ENCODE measurements at places on chromosomes 3 and 15.

DNA sequence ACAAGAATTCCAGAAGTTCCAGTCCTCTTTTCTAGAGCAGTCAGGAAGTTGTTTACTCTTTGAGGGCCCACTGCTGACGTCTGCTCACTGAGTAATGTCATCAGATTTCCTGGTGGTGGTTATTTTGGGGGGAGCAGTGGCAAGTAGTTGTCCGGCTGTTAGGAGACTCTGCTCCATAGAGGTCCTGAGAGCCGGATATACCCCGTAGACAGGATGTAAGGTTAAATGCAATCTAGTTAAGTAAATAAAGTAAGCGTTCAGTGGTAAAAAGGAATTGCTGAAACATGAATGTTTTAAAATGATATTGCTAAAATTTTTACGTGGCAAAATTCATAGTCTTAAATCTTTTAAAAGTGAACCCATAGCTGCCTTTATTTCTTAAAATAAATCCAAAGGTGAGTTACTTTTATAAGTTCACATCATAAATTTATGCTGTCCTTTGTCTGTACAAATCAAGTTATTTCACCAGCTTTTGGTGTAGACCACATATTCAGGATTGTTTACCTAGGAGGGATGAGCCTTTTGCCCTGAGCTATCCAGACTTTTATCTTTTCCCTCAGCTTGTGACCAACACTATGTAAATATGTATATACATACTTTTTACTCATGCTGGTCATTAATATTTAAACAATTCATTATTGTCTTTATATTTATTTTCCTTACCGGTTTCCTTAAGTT, 65.8 kb downstream of the PDE8A start:
- no peak for DNase-seq

DNA sequence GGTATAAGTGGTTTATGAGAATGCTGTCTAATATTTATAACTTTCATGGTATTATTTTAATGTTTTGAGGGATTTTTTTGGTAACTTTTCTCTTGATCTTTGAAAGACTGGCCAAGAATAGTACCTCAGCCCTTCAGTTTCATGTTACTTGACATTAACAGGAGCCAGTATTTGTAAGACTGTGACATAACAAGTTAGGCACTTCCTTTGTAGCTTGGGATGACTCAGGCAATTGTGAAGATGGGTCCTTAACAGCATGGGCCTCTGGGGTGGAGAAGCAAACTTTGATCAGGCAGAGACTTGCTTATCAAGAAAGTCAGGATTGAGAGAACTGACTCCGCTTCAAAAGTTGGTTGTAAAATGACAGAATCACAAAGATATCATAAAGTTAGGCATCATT, 9.5 kb downstream of the LRRC49 start:
- peak; percentile 54 for DNase-seq

DNA sequence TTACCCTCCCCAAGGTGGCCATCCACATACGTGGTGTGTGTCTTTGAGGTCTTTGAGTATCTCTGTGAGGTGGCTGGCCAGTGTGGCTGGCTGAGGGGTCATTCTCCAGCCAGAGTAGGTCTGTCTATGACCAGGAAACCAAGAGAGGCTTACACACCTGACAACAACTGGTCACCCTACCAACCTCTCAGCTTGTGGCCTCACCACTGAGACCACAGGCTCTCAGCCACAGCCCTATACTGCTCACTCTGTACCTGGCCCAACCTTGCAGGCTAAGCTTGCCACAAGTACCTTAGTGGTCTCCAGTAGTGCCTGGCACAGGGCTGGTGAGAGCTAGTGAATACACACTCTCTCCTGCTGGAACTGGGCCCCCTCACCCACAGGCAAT, 5.1 kb downstream of the HEMK1 start:
- no peak for DNase-seq

DNA sequence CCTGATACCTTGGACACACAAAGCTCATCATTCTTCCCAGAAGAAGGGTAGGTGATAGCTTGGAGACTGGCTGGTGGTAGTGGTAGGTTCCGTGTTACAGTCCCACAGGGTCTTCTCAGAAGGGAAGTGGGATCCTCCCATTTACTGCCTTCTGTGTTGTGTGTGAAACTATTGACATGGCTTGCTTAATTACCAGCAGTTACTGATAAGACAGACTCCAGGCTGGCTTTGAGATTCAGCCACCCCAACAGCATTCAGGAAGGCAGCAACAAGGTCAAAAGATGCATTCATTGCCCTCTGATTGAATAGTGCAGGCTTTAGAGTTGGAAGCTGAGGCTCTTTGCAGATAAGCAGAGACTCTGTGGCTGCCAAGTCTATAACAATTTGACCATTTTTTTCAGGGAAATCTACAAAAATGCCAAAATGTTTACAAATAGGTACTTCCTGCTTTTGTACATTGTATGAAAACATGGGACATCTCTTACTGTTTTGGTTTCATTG, 7.7 kb downstream of the ARNT2 start:
- no peak for DNase-seq

- DNase-seq = peak; percentile 54
Observed at GRCh38 chr3:58418227-58418626, 15.4 kb downstream of the PDHB start.

DNA sequence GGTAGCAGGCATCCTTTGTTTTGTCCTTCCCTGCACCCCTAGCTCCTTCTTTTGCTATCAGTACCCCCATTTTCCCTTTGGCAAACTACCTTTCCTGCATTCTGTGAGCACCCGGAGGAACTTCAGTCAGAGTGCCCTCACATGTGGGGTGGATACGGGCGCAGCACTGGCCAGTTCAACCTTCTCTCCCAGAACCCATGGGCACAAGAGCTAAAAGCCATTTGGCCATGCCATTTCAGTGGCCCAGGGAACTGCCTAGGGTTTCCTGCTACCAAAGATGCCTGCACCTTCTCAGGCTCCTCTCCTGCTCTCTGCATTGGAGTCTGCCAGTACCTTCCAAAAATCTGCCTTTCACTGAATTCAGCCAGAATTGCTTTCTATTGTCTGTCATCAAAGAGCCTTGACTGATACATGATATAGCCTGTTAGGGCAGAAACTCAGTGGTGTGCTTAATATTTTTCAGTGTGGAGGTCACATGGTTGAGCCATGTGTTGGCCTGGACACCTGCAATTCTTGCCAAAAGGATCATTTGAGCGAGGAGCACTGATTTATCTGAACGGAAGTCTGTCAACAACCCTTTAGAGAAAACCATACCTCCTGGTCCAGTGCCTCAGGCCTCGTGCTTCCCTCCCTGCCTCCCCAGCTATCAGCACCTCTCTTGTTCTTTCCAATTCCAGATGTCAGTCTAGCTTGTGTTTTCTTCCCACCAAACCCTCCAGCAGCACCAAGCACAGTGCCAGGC, 27.0 kb upstream of the HHATL start:
- DNase-seq = no peak

- peak; percentile 25 for DNase-seq
Observed at GRCh38 chr15:99413955-99414754, 151.6 kb upstream of the MEF2A start.

- DNase-seq = no peak
Observed at GRCh38 chr3:73449774-73450173, 175.0 kb downstream of the PDZRN3 start.

DNA sequence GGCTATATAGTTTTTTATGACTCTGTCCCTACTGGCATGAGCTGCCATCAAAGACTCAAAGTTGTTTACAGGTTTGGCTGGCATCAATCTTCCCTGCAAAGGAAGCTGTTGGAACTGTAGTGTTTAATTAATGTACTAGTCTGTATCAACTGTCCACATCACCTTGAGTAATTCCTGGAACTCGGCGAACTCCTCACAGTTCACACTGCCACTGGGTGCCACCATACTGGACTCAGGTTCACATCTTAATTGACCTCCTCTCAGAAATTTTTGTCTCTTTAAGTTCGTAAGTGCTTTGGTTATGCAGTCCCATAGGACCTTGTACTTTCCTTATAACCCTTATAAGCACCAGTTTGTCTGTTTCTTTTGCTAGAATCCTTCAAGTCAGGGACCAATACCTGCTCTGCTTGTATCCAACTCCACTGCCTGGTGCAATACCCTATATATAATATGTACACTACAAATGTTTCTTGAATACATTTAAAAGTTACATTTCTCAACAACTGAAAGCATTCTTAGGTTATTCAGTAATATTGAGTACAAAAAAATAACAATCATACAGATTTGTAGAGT, 3.2 kb downstream of the HIGD1A start:
- no peak for DNase-seq

GRCh38 chr15:79093352-79093935, 2.9 kb upstream of the RASGRF1 start:
- DNase-seq = peak; percentile 35

GRCh38 chr3:46848271-46849044, 14.8 kb downstream of the MYL3 start:
- peak; percentile 92 for DNase-seq

DNA sequence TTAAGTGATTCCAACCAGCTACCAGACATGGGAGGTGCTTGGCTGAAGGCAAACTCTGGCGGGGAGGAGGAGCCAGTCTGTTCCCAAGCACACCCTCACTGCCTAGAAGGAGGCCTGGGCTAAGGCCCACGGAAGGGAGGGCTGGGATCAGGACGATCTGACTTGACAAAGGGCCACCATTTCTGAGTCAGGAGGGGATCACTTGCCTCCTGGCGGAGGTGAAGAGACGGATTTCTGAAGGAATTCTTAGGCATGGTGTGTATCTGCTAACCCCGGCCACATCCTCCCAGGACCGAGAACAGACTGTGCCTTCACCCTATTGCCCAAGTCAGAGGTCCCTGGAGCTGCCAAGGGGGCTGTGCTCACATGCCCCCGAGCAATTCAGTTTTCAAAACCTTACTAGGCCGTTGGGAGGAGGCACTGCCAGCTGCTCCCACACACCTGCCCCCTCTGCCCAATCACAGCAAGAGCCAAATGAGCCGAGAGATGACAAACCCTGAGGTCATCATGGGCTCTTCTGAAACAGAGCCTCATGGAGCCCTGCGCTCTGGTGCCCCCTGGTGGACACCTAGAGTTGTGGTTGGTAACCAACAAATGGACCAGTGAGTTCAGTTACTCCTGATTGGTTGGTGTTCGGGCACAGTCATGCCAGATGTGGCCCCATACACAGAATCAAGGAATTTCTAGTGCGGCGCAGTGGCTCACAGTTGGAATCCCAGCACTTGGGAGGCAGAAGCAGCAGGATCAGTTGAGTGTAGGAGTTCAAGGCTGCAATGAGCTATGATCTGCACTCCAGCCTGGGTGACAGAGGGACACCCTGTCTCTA, 6.5 kb upstream of the TNK2 start:
- DNase-seq = peak; percentile 99

DNA sequence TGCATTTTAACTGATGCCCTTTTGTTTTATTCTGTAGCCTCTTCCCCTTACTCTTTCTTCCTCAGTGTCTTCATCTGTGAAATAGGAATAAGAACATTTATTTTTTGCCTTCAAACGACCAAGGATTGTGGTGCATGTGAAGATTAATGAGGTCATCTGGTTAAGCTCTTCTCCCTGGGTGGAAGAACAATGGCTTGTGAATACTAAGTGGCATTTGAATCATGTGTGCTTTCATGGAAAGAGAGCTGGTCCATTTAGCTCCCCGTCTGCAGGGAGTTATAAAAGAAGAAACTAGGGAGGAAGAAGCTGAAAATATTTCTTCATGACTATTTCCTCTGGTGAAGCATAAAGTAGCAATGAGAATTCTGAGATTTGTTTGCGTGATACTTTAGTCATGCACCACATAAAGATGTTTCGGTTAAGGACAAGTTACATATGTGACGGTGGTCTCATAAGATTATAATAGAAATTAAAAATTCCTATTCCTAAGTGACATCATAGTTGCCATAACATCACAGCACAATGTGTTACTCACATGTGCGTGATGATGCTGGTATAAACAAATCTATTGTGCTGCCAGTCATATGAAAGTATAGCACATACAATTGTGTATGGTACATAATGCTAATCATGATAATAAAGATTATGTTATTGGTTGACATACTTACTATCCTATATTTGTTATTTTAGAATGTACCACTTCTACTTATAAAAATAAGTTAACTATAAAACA, 374.3 kb downstream of the RBMS3 start:
- DNase-seq = no peak

DNA sequence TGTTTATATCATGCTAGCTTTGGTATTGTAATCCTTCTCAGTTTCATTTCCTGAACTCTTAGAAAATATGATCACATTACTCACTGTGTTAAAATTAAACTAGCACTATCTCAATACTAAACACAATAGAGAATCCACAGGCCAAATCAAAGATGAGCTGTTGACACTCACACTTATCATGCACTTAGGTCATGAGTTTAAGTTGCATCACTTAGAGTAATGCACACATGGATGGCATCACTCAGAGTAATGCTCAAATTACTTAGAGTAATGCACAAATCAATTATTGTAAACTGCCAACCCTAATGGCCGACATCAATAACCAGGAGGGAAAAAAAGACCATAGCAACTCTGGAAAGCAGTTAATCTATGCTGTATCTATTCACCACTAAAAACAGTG, 40.0 kb upstream of the MCF2L2 start:
- DNase-seq = no peak

DNA sequence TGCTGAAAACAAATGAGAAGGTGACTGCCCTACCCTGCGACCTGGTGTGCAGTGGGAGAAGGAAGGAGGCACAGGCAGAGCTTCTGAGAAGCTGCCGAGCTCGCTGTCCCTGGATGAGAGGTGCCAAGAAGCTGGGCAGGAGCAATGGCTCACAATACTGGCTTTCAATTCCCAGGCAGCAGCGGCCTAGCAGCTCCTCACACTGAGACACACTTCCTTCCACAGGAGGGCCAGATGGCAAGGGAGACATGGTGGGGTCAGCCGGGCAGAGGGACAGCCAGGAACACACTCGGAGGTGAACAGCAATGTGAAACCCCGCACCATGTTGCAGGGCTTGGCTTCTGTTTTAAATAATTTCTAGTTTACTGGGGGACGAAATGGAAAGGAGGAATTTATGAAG, 314.6 kb downstream of the EPHB1 start:
- no peak for DNase-seq

GRCh38 chr15:97177151-97177577, 783.3 kb upstream of the ARRDC4 start:
- DNase-seq = peak; percentile 73

DNA sequence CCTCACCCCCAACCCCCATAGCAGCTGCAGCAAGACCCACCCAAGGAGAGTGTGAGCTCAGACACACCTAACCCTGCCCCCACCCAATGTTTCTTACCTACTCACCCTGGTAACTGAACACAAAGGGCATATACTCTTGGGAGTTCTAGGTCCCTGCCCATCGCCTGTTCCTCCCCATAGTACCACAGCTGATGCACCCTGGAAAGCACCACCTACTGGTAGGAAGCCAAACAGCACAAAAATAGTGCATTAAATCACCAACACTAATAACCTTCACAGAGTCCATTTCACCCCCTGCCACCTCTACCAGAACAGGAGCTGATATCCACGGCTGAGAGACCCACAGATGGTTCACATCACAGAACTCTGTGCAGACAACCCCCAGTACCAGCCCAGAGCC, 245.2 kb downstream of the EFHB start:
- DNase-seq = peak; percentile 74
